ENCODE measurements at places on chromosomes 11 and 22.
A peak's percentile ranks its signal among the peaks of the same experiment; 100 is the strongest.

- DNase-seq = peak; percentile 61
Measured at GRCh38 chr22:20436768-20437612, 635 bp downstream of the SCARF2 start.

GRCh38 chr11:88398791-88399570 lies 61.4 kb upstream of the CTSC start:
- DNase-seq = no peak

DNA sequence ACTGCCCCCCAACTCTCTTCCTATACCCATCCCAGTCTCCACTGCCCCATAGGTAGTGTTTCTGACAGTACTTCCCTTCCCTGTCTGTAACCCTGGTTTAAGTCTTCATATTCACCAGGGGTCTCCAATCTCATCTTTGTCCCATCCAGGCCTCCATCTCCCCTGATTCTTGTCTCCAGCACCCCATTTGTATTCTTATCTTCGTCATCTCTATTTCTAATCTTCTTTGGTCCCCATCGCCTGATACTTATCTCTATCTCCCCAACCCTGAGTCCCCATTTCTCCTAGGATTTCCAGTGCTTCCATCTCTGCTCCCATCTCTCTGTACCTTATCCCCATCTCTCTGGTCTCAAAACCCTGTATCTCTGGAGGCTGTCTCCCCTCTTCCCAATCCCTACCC lies 1.8 kb downstream of the PHOX2A start:
- no peak for DNase-seq

DNA sequence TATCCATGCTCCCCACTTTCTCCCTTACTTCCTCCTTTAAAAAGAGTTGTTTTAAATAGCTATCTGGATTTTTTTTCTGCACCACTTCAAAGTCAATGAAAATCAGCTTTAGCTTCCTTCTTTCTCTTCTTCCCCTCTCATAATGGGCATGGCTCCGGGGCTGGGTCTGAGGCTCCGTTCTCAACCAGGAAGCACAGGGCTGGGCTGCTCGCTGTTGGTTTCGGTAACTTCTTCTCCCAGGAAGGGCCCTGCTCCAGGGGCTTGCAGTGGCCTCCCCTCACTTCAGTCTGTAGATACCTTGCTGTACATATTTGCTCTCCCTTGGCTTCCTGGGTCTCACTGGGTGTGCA lies 23.8 kb downstream of the MICAL2 start:
- no peak for DNase-seq

GRCh38 chr22:39496131-39496838 lies 5.8 kb upstream of the MIEF1 start:
- DNase-seq = peak; percentile 89

DNA sequence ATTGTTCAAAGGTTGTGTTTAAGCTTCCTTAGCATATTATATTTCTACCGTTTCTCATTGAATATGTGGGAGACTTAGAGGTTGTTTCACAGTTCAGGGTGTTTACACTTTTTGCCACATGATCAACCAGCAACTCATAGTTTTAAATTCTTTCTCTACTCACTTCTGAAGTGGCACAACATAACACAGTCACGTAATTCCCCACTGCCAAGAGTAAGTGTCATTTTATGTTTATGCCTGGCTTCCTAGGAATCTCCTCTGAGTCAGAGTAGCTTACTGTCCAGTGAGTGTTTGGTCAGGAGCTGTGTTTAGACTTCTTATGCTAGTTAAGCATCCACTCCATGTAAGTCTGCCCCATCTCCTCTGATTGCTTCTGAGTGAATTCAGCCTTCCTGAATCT lies 520.8 kb upstream of the KIRREL3 start:
- no peak for DNase-seq

DNA sequence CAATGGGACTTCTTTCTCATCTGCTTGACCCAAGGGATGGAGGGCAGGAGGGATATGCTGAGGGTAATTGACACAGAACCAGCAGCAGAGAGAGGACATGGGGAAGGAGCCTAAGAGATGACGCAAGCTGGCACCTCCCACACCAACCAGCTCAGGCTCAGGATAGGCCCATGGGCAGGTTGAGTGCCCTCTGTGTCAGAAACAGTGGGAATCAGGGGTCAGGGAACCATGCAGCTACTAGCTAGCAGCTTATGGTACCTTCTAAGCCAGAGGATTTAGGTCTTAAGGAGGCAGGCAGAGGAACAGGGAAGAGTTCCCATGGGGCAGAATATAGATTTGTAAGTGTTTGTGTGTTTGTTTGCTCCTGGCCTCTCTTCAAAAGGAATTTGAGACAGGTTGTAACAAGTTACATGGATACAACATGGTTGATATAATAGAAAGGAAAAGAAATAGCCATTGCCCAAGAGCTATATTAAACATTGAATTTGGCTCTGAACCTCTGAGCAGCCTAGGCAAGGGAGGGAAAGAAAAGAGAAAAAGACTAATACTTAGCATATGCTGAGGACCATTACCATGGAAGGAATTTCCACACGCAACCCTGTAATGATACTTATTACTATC lies 39.9 kb upstream of the NAV2 start:
- DNase-seq = no peak

GRCh38 chr11:115677190-115677589 lies 173.0 kb upstream of the CADM1 start:
- no peak for DNase-seq

GRCh38 chr22:47331750-47332149 lies 569.3 kb downstream of the TBC1D22A start:
- DNase-seq = no peak

DNA sequence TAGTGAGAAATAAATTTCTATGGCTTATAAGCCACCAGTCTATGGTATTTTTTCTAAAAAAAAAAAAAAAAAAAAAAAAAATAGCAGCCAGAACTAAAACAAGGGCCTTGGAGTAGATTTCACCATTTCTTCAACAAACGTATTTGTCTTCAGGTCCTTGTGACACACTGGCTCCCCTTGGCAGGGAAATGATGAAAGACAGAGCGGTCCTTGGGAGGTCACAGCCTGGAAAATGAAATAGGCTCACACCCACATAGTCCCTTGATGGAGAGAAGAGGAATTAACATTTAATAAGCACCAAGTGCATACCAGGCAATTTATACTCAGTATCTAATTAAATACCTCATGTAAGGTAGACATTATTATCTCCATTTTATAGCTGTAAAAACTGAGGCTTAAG lies 25.7 kb upstream of the ACER3 start:
- DNase-seq = no peak

DNA sequence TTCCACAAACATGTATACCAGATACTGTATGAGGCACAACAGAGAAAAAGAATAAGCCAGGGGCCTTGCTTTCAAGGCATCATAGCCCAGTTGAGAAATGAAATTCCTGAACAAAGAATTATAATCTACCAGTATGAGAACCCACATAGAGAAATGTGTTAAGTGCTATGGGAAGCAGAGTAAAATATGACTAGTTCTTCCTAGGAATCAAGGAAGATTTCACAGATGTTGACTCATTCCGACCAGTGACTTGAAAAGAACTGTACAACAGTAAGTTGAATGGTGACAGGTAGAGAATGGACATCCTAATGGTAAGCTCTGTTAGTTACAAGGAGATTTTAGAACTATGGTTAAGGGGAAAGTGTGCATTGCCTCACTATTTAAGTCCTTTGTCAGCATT lies 102.6 kb downstream of the TRIM44 start:
- DNase-seq = no peak

GRCh38 chr11:116413301-116414242 lies 359.2 kb downstream of the BUD13 start:
- DNase-seq = no peak

Measured in right cardiac atrium (tissue), 5 donors.